ENCODE measurements at places on chromosomes 11 and 22. TPM values are rescaled to one million over a fixed set of nuclear protein-coding genes. Genes with fewer than 3 reads are reported as not detected.

Gene RCN1
- 129 TPM for polyA plus RNA-seq

Gene FAM111A
- 23.5 TPM for polyA plus RNA-seq

Gene NUP160
- polyA plus RNA-seq, result 29.1 TPM

Gene GUCY1A2
- 5.7 TPM for polyA plus RNA-seq

Gene SCGB1C1
- polyA plus RNA-seq, result 0.34 TPM

- no peak for DNase-seq
Observed at GRCh38 chr11:64297699-64298358, 2.3 kb upstream of the CATSPERZ start.

Measured in forelimb muscle (tissue), 1 donor.